ENCODE measurements at places on chromosomes 1 and 21.

GRCh38 chr1:170660871-170661645, 2.9 kb upstream of the PRRX1 start:
- no peak for DNase-seq

GRCh38 chr1:185338719-185339622, 21.9 kb upstream of the IVNS1ABP start:
- DNase-seq = peak; percentile 26

GRCh38 chr21:24023402-24023801, 1583.9 kb downstream of the MRPL39 start:
- DNase-seq = no peak

DNA sequence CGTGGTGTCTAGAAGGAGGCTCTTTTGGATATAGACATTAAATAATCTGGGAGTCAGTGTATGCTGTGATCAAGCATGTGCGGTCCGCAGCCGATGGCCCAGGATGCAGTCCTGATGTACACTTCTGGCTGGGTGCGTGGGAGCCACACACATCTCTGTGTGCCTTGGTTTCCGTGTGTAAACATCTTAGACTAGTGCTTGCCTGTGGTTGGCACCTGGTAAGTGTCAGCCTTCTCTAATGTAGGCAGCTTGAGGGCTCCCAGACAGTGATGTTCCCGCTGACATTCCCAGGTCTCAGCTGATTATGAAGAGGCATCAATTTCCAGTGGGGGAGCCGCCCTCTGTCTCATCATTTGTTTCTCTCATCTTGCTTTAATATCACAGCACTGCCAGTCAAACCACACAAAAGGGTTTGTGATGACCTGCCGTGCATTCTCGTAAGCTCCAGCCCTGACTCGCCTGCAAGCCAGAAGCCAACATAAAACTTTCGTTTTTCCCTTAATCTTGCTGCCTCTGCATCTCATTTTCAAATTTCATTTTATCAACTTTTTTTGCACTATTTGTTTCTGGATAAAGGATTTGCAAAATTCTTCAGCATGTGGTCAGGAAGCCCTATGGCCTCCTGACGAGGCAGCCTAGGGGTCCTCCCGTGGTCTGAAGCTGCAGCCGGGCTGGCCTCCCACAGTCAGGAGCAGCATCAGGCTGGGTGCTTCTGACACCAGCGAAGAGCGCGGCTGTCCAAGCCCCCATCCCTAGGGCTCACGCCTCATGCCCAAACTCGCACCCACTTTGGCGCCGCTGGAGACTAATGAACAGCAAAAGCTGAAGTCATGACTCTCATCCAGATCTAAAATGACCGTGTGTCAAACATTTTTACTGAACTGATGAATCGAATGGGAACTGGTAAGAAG, 28.1 kb downstream of the PDE9A start:
- DNase-seq = no peak

GRCh38 chr1:46515576-46515975, 25.9 kb downstream of the DMBX1 start:
- no peak for DNase-seq

DNA sequence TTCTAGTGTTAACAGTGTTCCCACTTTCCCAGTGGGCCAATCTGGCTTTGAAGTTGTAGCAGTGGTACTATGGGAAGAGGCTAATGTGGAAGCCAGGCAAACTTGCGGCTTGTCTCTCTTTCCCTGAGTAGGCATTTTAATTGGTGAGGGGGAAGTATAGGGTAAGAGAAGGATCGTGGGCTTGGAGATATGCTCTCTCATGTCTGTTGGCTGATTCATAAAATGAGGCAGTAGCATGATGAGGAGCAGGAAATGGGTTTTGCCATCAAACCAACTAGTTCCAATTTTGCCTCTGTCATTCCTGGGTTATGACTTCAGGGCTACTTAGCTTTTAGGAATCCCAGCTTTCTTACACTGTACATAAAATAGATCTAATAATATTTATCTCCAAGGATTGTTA, 12.1 kb downstream of the C8A start:
- DNase-seq = peak; percentile 50

- DNase-seq = no peak
These were observed 983 bp downstream of the PADI2 start for GRCh38 chr1:17118268-17118667.

GRCh38 chr1:117094841-117095604, 26.5 kb downstream of the TRIM45 start:
- no peak for DNase-seq

DNA sequence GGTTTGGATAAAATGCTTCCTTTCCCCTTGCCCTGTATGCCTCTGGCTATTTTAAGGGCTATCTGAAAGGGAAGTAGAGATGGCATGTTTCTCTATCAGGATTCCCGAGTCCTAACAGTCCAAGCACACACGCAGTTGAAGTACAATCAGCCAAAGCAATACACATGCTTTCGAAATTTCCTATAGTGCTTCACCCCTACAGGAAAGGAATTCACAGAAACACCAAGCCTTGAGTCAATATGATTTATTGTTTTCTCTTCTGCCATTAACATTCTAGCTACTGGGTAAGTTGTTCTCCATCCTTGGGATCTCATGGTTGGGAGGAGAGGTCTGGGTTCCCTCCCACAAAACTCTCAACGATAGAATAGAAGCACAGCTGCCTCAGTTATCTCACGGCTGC, 8.7 kb downstream of the ITLN1 start:
- DNase-seq = peak; percentile 80

DNA sequence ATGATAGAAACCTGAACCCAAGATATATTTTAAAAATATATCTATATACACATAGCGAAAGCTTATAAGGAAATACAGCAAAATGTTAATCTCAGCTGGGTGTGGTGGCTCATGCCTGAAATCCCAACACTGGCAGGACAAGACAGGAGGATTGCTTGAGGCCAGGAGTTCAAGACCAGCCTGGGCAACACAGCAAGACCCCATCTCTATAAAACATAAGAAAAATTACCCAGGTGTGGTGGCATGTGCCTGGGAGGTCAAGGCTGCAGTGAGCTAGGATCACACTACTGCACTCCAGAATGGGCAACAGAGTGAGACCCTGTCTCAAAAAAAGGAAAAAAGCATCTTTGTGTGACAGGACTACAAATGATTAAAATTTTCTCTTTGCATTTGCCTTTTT, 6.0 kb upstream of the SRM start:
- no peak for DNase-seq

DNA sequence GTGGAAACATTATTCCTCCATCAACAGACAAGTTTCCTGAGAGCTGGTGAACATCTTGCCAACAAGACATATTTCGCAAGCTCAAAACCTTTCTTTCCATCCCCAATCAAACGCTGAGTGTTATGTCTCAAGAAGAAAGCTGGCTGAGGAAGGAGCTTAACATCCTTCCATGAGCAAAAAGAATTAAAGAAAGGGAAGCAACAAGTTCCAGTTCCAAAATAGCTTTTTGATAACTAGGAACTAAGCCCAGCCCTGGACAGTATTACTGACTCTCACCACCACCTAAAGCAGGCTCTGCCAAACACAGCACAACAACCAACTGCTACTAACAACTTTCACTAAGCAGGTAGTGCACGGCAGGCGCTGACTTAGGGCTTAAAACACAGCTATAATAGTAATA, 50.2 kb downstream of the CAPZB start:
- DNase-seq = peak; percentile 47

DNA sequence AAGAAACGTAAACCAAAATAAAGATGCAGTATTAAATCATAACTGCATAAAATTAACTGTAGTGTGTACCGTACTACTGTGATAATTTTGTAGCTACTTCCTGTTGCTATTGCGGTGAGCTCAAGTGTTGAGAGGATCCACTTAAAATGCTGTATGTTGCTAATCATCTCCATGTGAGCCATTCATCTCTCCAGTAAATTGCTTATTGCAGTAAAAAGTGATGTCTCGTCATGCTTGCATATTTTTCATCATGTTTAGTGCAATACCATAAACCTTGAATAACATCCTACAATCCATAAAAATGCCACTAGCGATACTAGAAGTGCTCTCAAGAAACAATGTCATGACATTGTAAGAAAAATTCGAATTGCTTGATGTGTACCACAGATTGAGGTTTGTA, 66.3 kb downstream of the RAVER2 start:
- DNase-seq = no peak

DNA sequence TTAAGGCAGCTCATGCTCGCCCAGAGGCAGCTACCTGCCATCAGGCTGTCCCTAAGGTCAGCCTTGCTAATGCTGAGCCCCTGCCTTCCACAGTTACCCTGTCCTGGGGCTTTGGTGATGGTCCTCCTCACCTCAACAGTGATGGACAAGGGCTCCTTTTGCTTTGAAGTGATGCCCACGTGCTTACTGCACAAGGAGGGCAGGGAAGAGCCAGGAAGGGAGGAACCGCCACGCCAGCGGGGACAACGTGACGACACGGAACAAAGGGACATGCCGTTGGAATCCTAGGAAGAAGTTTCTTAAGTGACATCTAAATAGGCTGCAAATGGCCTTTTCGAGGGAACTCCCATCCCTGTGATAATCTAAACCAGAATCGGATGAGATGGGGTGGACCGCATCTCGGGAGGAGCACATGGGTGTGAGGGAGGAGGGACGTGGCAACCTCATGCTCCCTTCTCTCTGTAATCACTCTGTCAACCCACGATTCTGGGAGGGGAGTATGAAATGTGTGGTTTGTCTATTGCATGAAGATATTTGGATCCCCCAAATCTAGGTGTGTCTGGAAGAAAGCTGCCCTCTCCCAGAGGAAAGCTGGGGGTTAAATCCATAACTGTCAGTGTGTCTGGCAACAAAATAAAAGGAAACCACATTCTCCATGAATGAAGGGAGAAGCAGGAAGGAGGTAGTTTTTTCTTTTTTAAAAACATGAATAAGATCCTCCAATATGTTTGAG, 110.9 kb upstream of the IRF2BP2 start:
- DNase-seq = no peak

- no peak for DNase-seq
These were observed 149.5 kb downstream of the TTLL7 start for GRCh38 chr1:83849191-83850061.

GRCh38 chr1:112298558-112298957, 97.5 kb upstream of the CTTNBP2NL start:
- DNase-seq = peak; percentile 16

DNA sequence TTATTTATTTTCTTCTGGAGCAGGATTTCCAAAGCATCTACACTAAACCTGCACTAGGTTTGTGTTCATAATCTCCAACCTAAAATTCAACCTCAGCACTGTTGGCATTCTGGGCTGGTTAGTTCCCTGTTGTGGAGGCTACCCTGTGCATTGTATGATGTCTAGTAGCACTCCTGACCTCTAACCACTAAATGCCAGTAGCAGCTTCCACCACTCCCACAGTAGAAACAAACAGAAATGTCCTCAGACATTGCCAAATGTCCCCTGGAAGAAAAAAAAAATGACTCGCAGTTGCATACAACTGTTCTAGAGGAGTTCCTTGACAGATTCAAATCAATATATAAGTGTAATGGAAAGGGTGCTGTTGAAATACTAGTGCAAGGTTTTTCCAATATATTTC, 18.9 kb downstream of the GRIK1 start:
- DNase-seq = no peak

- no peak for DNase-seq
These were observed 194.7 kb downstream of the AK5 start for GRCh38 chr1:77476475-77476874.

- DNase-seq = peak; percentile 49
These were observed 10.9 kb downstream of the OLIG2 start for GRCh38 chr21:33036430-33037162.

- DNase-seq = no peak
These were observed 12.3 kb upstream of the RAP1GAP start for GRCh38 chr1:21681426-21681825.

DNA sequence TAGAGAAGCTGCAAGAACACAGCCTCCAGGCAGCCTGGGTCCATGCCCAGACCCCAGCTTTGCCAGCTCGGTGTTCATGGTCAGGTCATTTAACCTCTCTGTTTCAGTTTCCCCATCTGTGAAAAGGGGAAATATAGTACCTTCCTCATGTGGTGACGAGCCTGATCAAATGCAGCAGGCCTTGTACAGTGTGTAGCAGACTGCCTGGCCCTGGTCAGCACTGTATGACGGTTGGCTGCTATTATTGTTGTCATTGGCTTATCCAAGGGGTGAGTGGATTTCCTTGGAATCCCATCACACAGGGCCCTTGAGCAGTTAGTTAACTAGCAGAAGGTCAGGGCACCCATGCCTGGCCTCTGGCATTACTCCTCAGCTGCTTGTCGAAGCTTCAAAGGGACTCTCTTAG, 6.6 kb upstream of the TMEM51 start:
- DNase-seq = no peak

DNA sequence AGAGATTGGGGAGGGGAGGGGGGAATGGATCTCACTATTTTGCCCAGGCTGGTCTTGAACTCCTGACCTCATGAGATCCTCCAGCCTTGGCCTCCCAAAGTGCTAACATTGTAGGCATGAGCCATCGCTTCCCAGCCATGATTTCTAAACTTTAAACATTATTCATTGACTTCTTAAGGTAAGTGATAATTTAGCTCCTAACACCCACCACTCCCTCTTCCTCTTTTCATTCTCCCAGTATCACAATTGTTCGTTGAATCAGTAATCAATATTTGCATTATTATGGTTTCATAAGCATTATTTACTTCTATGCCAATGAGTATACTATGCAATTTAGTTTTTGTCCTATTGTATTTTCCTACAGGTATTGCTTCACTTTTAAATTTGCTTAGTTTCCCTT, 33.6 kb upstream of the SFPQ start:
- DNase-seq = no peak

DNA sequence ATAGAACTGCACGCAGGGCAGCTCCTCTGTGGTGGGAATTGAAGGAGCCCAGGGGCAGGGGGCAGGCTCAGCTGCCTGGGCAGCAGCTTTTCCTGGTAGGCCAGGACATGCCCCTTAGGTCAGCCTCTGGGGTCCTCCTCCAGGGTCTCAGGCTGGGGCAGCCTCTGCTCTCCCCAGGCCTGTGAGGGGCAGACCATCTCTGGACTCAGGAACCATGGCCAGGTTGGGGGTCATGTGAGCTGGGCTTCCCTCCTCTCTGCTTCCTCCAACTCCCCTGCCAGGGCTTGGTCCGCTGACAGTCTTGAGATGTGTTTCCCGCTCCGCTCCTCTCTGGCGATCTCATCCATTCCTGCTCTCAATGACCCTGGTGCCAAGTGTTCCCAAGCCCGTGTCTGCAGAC, 5.7 kb downstream of the C1orf210 start:
- DNase-seq = no peak

DNA sequence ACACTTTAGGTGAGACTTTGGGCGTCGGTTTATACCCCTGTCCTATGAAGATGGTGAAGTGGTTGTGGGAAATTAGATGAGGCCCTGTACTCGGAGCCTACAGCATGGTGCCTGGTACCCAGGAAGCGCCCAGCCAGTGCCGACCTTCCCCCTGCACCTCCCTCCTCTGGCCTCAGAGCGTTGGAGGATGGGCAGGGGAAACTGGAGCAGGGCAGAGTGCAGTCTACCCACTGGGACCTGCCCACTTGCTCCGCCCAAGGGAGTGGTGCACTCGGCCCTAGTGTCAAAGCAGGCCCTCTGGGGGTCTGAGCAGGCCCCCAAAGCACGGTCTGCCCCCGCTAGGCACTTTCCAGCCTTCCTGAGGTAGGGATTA, 13.0 kb upstream of the TTC22 start:
- no peak for DNase-seq

- no peak for DNase-seq
These were observed 29.4 kb upstream of the TRIM17 start for GRCh38 chr1:228445843-228446650.

GRCh38 chr1:160907976-160908375, 23.0 kb upstream of the ITLN1 start:
- DNase-seq = peak; percentile 99

- DNase-seq = no peak
These were observed 15.6 kb downstream of the CSDE1 start for GRCh38 chr1:114741963-114742746.

- no peak for DNase-seq
These were observed 303.4 kb upstream of the PRMT6 start for GRCh38 chr1:106753066-106753465.
